ENCODE measurements at places on chromosomes 7 and 10.

GRCh38 chr10:49050906-49051305 lies 64.4 kb downstream of the VSTM4 start:
- DNase-seq = no peak

DNA sequence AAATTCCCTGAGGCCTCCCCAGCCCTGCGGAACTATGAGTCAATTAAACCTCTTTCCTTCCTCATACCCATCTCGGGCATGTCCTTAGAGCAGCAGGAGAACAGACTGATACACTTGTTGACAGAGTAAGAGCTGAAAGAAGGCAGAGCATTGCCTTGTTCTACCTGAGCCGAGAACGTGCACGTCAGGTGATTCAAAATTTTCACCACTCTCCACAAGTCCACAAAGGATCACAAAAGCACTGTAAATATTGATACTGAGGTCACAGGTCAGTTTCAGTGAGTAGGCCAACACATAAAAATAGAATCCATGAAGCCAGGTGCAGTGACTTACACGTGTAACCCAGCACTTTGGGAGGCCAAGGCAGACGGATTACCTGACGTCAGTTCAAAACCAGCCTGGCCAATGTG lies 27.8 kb downstream of the DCLRE1C start:
- no peak for DNase-seq

GRCh38 chr7:2940466-2940865 lies 96.4 kb upstream of the GNA12 start:
- DNase-seq = no peak

DNA sequence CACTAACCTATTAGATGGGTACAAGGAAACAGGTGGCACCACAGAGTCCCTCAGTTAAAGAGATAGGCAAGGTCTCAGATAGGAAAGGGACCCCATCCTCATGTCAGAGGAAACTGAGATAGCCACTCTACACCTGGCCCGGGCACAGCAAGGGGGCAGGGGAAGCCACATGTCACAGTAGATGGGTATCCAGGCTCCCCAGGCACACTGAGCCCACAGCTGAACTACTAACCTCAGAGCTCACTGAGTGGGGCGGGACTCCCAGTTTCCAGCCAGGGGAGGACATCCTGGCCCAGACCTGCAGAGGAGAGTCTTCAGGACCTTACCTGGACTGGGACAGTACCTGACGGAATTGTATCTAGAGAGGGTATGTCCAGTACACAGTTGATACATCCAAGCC lies 3.7 kb upstream of the CDHR1 start:
- DNase-seq = no peak

DNA sequence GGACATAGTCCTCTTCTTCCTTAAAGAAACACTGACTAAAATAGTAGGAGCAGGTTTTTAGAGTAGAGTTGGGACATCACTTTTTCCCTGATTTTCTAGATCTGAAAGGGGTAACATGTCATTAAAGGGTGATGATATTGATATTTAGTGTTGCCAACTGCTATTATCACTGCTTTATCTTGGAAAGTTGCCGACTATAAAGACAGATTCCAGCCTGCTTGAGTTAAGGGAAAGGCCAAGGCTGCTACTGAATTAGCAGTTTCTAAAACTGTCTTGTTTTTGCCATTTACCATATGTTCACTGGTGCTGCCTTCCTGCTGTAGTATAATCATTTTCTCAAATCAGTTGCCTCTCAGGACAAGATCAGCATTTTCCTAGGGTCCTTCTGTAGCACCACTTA lies 29.7 kb downstream of the AP3M1 start:
- DNase-seq = no peak

DNA sequence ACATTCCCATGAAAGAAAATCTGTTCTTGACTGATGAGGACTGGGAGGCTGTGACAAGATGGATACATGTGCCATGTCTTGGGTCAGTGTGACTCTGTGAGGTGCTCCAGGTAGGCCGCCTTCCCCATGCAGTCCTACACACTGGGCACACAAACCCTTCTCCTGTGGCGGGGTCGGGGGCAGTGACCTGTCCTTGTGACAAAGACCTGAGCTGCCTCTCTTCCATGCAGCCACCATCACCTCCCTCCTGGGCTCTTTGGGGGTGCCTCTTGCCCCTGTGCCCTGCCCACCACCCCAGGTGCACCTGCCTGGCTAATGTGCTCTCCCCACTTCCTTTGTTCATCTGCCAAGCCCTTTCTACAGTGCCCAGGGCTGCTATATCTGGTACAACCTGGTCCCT lies 35.7 kb upstream of the DMBT1 start:
- no peak for DNase-seq

DNA sequence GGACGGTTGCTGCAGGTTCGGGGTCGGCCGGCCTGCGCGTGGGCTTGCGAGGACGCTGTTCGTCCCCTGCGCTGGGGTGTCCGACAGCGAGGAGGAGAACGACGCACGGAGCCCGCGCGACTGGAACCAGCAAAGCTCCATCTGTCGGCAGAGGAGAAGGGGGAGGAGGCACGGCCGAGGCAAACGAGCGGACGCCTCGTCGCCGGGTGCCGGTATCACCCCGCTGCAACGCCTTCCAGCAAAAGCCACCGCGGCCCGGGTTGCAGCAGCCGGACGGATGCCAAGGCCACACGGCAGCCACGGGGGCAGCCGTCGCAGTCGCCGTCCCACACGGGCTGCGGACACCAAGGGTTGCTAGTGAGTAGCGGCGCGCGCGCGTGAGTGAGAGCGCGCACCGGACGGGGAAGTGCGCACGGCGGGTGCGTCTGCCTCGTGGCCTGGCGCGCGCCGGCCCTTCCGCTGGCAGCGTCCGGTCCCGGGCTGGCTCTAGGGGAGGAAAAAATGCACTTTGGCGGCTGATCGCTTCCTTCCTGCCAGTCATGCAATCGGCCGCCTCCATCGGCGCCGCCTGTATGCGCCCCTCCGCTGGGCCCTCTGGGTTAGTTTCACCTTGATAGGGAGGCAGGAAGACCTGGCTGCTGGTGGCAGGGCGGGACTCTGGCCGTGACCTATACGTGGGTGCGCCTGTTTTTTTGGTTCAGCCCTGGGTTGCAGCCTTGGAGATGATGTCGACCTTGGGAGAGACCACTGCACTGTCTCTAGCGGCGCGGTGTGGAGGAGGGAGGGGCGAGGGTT lies 434 bp downstream of the STAMBPL1 start:
- peak; percentile 33 for DNase-seq

GRCh38 chr7:37181550-37181932 lies 267.1 kb downstream of the ELMO1 start:
- no peak for DNase-seq

GRCh38 chr10:101354328-101355071 lies 535 bp downstream of the BTRC start:
- peak; percentile 5 for DNase-seq

DNA sequence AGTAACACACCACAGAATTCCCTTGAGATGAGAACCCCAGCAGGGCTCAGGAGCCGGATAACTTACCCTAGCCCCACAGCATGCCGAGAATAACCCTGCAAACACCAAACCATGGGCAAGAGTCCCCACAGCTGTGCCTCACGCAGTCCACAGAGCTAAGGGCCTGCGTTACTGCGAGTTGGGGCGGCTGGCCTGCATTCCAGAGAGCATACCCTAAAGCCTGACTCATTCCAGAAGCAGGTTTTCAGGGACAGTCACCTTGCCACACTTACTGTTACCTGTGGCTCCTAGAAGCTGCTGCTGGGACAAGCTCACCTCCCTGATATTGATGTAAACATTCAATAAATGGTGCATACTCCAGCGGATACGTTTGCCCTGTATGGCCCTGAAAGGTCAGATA lies 18.6 kb downstream of the FGFR2 start:
- DNase-seq = no peak

GRCh38 chr10:103983367-103983911 lies 16.5 kb downstream of the SLK start:
- no peak for DNase-seq

DNA sequence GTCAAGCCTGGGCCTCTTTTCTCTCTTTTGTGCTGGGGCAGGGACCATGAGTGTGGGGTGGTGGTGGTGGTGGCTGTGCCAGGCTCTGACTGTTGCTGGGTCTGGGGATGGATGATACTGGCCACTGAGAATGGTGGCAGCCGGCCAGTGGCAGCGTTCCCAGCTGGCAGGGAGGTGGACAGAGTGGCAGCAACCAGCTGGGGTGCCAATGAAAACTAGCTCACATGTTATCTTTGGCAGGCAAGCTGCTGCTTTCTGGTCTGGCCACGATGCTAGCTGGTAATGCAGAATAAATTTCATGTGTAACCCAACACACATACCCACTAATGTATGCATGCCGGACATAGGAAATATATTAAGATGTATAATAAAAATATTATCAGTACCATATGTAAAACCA lies 95.0 kb upstream of the SLC26A5 start:
- no peak for DNase-seq

GRCh38 chr10:75049316-75050148 lies 61.9 kb upstream of the SAMD8 start:
- no peak for DNase-seq

- no peak for DNase-seq
Observed at GRCh38 chr7:155791214-155791737, 21.0 kb downstream of the SHH start.

DNA sequence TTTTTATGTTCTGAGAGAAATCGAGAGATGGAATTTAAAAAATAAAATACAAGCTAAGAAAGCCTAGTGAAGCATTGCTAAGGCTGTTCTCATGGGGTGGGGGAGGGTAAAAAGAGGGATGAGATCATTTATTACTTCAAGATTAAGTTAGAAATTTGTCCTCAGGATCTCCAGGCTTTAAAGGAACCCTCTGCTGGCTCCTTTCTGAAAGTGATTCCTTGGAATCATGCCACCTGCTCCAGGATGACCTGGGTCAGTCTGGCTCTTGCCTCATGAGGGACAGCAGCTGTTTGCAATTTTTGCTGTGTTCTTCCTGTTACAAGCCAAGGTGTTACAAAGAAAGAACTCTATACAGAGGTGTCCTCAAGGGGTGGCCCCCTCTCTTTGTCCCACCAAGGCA lies 69.8 kb downstream of the CDK1 start:
- DNase-seq = no peak

- no peak for DNase-seq
Observed at GRCh38 chr7:41336455-41336952, 366.4 kb downstream of the INHBA start.
